ENCODE measurements at places on chromosomes 2 and 18.

GRCh38 chr2:227862227-227862740, 9.1 kb upstream of the DAW1 start:
- DNase-seq, result no peak

GRCh38 chr2:163527381-163527780, 208.4 kb downstream of the FIGN start:
- DNase-seq, result no peak

- DNase-seq, result no peak
Observed at GRCh38 chr2:172182624-172183023, 79.9 kb upstream of the DLX2 start.

DNA sequence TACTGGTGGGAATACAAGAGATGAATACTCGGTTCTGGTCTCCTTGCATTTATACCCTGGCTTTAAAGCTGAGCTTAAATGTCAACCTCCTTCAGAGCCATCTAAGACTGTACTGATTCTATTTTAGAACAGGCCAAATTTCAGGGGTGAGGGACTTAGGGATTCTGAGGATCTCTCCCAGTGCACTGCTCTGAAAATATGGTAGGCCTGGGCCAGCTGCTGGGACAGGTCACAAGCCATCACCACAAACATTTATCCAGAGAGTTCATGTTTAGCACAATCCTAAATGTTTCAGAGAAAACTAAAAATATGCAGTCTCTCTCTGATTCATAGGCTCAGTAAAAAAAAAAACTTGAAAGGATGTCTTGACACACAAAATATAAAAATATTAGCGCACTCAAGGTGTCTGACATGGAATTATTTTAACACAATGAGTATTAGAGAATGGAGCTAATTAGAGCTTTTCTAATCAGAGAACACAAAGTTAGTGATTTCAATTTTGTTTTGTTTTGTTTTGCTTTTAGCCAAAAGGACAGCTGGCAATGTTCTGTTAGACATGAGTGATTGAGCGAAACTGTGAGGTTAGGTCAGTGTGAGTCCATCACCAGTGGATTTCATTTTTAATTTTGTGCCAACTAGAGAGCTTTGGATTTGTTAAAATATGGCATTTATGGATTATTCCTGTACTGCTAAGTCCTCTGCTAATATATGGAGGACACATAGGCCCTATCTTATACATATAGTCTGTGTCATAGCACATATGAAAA, 38.8 kb downstream of the MFSD6 start:
- DNase-seq, result no peak

GRCh38 chr18:79604205-79604912, 75.2 kb upstream of the CTDP1 start:
- DNase-seq, result no peak
